ENCODE measurements at places on chromosomes 7 and 10. TPM values are rescaled to one million over a fixed set of nuclear protein-coding genes. Genes with fewer than 3 reads are reported as not detected.

DNA sequence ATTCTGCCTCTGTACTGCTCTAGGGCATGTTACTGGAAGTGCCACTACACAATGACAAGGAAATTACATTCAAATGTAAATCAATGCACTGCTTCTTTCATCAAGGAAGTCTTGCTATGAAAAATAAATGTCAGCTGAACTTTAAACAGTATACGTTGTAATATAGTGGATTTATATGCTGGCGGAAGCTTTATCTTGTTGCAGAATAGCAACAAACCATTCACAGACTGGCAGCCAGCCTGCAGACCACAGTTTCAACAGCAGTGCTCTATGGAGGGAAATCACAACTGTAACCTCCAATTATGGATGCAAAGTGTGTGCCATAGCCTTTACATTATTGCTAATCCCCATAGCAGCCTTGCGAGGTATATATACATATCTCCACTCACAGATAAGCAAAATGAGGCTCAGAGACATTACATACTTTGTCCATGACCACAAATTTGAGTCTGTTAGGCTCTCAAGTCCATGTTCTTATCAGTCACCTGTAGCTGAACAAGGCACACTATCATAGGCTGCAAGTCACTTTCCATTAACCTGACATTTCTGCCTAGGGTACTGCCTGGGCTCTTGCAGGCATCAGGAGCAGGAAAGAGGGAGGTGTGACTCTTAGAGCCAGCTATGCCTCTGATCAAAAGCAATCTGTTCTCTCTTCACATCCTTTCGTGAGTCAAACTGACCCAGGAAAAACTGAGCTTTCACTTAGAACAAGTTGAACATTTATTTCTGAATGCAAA is 22.6 kb downstream of the COL28A1 start:
- peak; percentile 26 for DNase-seq

DNA sequence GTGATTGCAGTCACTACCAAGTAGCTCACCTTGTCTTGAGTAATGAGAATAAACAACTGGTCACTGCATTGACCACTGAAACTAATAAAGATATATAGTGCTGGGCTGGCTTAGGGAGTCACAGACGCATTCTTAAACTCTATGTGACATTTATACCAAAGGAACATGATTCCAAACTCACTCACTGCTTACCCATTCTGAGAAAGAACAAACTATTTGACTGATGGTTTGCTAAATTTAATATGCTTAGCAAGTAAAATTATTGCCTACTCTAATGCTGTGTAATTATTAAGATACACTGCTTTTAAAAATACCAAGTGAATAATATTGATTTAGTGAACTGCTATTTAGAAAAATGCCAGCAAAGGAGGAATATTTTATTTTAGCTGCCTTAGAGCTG is 191.1 kb downstream of the LRMDA start:
- DNase-seq = no peak

DNA sequence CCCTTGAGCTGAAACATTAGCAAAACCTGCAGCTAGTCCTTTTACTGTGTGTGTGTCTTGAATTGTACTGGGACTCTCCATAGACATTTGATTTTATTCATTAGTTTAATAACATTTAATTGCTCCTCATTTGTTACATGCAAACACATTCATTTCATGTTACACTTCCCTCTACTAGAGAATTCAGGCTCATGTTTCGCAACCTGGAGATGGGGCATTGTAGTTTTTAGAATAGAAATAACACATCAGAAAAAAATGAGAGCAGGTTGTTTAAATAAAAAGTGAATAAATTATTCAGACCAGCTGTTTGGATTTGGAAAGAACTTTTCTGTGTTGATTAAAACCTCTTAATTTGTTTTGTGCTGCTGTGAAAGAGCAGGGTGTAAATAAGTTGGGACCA is 243.9 kb downstream of the ETV1 start:
- no peak for DNase-seq

The ABCC2 gene
- total RNA-seq = 1.2 TPM

DNA sequence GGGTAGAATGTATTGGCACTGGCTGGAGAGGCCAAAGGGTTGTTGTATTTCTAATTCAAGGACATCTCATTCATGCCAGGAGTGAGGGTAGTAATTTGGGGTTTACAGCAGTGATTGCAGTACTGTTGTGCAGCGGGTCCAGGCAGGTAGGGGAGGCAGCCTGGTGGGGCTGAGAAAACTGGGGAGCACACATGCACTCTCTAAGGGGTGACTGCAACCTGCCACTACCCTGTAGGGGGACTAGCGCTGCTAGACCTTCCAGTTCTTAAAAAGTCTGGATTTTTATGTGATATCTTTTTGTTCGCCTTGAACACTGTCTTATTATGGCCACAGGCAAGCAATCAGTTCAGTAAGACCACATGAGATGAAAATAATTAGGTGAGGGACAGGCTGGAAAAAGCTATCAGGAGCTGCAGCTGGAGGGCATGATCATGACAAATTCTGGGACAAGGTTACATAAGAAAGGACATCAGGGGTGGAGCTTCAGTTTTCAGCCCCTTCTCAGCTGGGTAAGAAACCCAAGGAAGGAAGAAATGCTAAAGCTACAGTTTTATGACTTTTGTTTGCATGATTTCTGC is 149.0 kb downstream of the ARHGAP21 start:
- no peak for DNase-seq

GRCh38 chr10:68099736-68100135 is 9.6 kb upstream of the MYPN start:
- DNase-seq = no peak

DNA sequence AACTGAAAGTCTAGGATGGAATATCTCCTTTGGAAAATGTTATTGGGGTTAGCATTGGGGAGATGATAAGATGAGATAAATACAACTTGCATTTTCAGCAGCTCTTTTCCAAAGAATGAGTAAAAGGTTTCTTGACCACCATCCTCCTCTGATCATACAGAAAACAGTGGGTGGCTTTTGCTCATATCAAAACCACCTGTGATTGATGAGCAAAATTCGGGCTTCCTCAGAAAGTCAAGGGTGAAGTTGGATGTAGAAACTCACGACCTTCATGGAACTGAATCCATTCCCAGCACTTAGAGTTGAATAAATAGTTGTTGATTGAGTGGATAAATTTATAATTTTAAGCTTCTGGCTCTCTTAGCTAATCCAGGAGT is 158.4 kb downstream of the DNAJB6 start:
- DNase-seq = no peak

DNA sequence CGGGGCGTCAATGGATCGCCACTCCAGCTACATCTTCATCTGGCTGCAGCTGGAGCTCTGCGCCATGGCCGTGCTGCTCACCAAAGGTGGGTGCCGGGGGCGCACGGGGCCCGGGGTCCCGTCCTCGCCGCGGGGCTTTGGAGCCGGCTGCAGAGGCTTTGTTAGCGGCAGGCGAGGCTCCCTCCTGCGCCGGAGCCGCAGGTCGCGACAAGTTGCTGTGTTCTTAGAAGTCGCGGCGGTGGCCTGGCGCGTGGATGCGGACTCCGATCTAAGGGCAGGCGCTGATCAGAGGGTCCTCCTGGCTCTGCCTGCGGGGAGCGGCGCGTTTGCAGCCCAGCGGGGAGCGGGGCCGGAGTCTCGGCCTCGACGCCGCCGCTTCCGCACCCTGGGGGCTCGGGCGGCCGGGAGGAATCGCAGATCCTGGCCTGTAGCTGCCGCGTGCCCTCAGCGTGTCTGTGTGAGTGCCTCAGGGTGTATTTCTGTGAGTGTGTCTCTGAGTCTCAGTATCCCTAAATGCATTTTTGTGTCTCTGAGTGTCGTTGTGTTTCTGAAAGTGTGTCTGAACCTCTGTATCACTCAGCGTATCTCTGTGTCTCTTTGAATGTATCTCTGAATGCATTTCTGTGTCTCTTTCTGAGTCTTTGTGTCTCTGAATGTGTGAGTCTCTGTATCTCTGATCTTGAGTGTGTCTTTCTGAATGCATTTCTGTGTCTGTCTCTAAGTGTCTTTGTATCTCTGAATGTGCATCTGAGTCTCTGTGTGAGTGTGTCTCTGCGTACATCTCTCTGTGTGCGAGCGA is 766 bp downstream of the BAMBI start:
- DNase-seq = peak; percentile 29

The ACSM6 gene
- not detected for total RNA-seq

GRCh38 chr10:126846469-126846868 is 58.8 kb upstream of the DOCK1 start:
- DNase-seq = no peak

The SBDS gene
- total RNA-seq = 54.6 TPM

The PLXNA4 gene
- 0.24 TPM for total RNA-seq

- no peak for DNase-seq
Measured at GRCh38 chr10:17850501-17850900, 41.4 kb downstream of the MRC1 start.

The EEPD1 gene
- total RNA-seq = 55.5 TPM

- DNase-seq = no peak
Measured at GRCh38 chr10:99921948-99922347, 87.8 kb downstream of the DNMBP start.

GRCh38 chr10:6201516-6201975 is 1.2 kb upstream of the PFKFB3 start:
- peak; percentile 64 for DNase-seq

The LRIT1 gene
- not detected for total RNA-seq

The PON1 gene
- not detected for total RNA-seq

The NODAL gene
- not detected for total RNA-seq

DNA sequence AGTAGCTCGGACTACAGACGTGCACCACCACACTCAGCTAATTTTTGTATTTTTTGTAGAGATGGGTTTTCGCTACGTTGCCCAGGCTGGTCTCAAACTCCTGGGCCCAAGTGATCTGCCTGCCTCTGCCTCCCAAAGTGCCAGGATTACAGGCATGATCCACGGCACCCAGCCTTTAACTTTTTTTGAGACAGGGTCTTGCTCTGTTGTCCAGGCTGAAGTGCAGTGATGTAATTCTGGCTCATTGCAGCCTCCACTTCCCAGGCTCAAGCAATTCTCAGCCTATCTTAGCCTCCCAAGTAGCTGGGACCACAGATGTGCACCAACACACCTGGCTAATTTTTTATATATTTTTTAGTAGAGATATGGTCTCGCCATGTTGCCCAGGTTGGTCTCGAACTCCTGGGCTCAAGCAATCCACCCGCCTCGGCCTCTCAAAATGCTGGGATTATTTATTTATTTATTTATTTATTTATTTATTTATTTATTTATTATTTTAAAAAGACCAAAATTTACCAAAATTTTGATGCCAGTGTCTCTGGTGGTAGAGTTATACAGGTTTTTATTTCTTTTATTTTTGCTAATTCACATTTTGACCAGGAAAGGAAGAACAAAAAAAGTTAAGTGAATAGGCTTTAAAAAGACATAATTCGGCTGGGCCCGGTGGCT is 25.0 kb upstream of the ATP6V0A4 start:
- no peak for DNase-seq

DNA sequence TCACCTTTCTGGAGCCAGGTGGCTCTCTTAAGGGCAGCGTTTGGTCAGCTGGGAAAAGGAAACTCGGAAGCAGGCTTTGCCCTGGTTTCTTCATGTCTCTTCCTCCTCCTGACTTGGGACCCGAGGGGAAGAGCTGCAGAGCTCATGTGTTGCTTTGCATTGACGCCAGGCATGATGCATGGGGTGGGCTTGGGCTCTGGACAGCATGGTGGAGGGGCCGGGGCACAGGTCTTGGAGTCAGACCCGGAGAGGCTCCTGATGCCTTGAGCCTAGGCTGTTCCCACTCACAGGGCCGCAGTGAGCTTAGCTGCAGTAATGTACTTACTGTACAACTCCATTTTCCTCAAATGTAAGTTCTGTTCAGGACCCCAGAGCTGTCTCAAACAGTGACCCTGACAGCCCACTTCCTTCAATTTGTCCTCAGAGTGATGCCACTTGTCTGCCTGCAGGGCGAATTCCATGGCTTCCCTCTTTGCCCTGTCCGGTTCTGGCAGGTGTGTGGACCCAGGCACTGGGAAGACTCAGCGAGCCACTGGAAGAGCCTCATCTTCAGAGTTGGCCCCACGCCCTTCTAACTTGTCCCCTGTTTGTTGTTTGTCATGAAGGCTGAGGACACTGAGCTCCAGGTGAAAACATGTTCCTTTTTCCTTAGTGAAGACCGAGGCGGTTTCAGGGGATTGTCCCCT is 50.2 kb downstream of the ZNF467 start:
- no peak for DNase-seq
